Hematopoietic multipotent progenitor cell treated with erythropoietin and hydrocortisone succinate and interleukin-3 and kit ligand, for 8 days (in vitro differentiated cells): ENCODE measurements at places on chromosomes 1 and 21.

- DNase-seq: no peak
These were observed 202.9 kb upstream of the FGGY start for GRCh38 chr1:59094001-59094400.

GRCh38 chr1:21381354-21381753, 58.6 kb upstream of the NBPF3 start:
- no peak for DNase-seq

GRCh38 chr1:71490432-71490831, 409.6 kb upstream of the ZRANB2 start:
- DNase-seq: no peak

GRCh38 chr1:5298376-5298775, 644.0 kb downstream of the AJAP1 start:
- DNase-seq: no peak

DNA sequence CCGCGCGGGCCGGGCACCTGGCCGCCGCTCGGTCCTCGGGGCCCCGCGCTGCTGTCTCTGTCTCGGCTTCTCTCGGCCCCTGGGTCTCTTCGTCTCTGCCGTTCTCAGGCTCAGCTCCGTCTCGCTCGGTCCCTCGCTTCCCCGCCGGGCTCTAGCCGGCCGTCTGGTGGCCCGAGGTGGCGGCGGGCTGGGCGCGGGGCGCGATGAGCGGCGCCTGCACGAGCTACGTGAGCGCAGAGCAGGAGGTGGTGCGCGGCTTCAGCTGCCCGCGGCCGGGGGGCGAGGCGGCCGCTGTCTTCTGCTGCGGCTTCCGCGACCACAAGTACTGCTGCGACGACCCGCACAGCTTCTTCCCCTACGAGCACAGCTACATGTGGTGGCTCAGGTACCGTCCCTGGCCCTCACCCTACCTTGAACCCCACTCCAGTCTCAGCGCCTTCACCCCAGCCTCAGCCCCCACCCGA, 355 bp downstream of the SHISAL2A start:
- DNase-seq: no peak

- peak; percentile 77 for DNase-seq
These were observed 50.8 kb upstream of the CLIC4 start for GRCh38 chr1:24694380-24694843.

DNA sequence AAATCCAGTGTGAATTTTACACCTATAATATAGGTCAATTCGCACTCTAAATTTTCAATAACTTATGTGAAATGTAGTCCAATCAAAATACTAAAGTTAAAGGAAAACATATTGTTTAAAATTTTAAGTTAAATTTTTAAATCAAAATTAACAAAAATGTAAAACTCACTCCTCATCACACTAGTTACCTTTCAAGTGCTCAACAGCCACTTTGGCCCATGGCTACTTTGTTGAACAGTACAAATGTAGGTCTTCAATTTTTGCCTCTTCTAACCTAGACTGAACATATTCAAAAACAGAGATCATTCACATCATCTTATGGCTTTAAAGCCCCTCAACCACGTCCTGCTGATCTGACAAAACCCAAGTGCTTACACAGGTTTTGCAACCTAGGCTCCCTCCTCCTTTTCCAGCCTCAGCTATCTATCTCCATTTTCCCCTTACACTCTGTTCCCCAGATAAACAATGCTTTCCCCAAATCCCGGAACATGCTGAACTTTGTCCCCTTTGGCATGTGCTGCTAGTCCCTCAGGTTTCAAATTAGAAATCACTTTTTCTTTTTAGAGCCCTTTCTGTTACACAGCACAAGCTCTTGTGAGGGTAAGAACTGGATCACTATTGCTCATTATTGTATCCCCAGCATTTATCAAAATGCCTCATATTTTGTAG, 110.6 kb downstream of the AKT3 start:
- DNase-seq: no peak

DNA sequence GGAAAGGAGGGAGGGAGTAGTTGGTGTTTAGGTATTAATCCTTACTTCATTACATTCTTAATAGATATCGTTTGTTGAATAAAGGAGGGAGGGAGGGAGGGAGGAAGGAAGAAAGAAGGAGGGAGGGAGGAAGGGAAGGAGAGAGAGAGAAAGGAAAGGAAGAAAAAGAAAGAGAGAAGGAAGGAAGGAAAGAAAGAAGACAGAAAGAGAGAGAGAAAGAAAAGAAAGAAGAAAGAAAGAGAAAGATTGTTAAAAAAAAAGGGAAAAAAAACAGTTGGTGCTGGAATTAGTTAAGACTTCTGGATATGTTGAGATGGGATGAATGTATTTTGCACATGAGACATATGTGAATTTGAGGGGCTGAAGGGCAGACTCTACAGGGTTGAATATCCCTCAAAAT, 44.1 kb upstream of the ZSWIM5 start:
- DNase-seq: no peak

GRCh38 chr1:245116751-245117150, 38.0 kb upstream of the KIF26B start:
- no peak for DNase-seq

DNA sequence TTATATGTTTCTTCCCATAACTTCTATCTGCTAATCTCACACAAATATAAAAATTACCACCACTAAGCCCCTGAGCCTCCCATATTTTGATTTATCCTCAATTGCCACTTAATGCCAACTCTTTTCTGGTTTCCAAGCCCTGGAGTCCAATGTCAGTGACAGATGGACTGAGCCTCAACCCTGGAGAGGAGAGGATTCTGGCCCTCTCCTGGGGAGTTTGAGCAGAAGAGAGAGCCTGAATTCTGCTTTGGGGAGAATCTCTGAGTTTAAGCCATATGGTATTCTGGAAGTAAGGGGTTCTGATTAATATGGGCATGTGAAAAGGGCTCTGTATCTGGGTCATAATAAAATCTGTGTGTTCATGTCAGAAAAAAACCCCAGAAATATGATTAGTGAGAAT, 8.5 kb downstream of the CADM3 start:
- no peak for DNase-seq

DNA sequence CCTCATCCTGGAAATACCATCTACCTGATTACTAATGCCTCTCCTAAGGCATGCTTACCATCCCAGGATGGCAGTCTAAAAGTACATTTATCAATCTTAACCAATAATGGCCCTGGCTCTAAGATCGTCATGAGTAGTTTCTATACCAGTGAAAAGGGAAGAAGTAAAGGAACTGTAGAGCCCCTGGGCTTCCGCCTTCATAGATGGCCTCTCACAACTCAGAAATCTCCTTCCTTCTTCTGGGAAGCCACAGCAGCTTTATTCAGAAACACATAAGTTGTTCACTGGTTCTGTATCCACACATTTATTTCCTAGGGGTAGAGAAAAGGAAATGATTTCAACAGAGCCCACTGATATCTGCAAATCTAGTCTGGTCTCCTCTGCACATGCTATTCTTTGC, 41.0 kb upstream of the CD5L start:
- DNase-seq: no peak

GRCh38 chr1:44784094-44785028, 3.6 kb downstream of the BEST4 start:
- DNase-seq: peak; percentile 24

- no peak for DNase-seq
These were observed 141.9 kb upstream of the UBE2U start for GRCh38 chr1:64061430-64062104.

DNA sequence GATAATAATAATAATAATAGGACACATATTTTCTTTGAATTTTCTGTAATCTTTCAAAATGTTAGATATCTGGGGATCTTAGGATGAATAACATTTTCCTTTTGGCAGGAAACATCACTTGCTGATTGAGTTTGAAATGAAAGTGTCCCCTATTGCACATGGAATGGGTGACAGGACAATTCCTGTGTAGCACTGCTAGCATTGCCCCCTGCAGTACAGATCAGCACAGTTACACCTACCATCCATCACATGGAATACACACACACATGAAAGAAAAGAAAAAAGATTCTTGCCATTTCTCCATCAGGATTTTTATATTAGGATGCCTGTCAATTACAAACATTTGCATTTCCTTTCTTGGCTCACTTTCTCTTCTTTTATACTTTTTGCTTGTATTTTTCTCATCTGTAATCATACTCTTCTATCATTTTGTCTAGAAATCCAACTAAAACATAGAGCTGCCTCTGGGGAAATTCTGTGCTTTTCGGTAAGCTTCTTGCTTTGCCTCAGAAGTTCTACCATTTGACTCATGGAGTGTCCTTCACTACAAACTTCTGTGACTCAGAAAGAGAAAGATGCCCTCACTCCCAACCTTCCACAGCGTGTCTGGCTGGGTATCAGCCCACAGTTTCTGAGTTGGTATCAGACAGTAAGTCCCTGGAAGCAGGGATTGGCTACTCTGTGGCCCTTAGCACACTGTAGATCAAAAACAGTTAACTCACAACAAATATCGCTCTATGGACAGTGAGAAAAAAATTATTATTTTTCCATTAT, 641.2 kb downstream of the PTPRC start:
- DNase-seq: no peak

GRCh38 chr1:203104789-203105390, 19.1 kb upstream of the MYOG start:
- no peak for DNase-seq

DNA sequence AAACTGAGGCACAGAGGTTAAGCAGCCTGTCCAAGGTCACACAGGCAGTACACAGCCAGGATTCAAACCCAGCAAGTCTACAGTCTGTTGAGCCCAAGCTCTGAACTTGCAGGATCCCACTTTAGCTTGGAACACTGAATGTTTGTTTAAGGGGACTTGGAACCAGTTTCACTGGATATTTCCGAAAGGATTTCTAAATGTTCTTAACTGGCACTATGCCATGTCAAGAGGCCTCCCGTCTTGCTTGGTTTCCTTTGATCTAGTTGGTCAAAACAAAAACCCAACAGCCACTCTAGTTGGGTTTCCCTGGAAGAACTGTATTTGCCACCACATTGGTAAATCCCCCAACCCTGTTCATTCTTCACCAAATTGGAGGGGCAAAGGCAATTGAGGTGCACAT, 317.6 kb upstream of the KAZN start:
- DNase-seq: no peak

DNA sequence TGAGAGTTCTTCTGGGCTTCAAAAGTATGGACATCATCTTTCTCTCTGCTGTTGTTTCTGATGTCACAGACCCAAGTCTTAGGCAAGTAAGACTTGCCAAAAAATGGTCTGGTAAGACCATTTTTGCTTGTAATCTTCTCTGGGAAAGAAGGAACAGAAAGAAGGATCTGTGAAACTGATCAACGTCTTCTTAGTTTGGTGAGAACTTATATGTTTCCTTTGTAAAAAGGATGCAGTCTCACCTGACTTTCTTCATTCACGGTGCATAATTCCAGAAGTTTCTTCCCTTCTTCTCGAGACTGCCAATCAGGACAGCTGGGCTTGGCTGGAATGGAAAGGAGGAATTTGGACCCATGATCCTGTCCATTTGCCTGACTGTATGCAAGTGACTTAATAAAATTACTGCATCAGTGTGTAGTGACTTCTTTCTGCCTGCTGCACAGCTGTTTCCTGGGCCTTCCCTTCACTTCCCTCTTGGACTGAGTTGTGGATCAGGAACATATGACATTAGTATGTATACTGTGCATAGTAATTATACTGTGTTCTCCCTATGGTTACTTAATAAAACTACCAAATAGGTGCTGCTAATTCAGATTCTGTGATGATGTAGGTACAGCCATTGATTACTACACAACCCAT, 7.6 kb upstream of the DENND1B start:
- DNase-seq: no peak

GRCh38 chr1:198741744-198742143, 102.9 kb downstream of the PTPRC start:
- DNase-seq: no peak

DNA sequence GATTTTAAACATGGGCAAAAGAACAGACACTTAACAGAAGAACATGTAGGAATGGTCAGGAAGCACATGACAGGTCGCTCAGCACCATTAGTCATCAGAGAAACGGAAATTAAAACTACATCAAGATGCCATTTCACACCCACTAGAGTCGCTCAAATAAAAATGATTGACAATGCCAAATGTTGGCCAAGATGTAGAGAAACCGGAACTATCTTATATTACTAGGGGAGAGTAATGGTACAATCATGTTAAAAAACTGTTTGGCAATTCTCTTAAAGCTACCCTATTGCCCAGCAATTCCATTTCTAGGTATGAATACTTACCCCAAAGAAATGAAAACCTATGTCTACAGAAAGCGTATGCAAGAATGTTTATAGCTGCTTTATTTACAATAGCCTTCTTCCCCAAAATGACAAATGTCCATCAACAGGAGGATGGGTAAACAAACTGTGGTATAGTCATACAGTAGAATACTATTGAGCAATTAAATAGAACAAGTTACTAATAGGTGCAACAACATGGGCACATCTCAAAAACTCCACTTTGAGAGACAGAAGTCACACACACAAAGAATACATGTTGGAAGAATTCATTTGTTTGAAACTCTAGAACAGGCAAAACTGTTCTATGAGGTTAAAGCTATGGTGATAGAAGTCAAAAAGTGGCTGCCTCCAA, 92.8 kb downstream of the ETS2 start:
- no peak for DNase-seq

DNA sequence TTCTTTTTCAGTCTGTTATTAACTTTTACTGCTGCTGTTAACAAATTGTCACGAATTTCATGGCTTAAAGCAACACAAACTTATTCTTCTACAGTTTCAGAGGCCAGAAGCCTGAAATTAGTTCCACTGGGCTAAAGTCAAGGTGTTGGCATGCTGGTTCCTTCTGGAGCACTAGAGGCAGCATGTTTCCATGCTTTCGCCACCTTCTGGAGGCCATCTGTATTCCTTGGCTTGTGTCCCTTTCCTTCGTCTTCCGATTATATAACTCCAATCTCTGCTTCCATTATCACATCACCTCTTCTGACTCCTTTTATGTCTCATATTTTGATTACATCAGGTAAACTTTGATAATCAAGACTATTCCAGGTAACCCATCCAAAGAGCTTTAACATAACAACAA, 1742.1 kb downstream of the BRINP3 start:
- DNase-seq: no peak

DNA sequence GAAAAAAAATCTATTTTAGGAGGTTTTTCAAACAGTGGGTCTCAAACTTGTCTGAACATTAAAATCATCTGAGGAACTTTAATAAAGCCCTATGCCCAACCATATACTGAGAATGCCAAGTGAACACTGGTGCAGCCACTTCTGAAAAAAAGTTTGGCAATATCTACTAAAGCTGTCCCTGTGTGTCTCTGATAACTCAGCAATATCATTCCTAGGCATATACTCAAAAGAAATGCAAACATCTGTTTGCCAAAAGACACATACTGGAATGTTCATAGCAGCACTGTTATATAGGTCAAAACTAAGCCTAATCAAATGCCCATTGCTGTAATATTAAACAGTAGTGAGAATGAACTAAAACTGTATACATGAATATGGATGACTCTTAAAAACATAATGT, 74.2 kb upstream of the RGS4 start:
- DNase-seq: no peak

GRCh38 chr1:153355445-153356071, 2.1 kb upstream of the S100A9 start:
- peak; percentile 74 for DNase-seq

- DNase-seq: no peak
These were observed 29.3 kb upstream of the FAM89A start for GRCh38 chr1:231069333-231069732.
